ENCODE measurements at places on chromosomes 6 and 20. TPM values are rescaled to one million over a fixed set of nuclear protein-coding genes. Genes with fewer than 3 reads are reported as not detected.

The PRKN gene
- 1.3 TPM for total RNA-seq

The LPA gene
- total RNA-seq, result not detected

The ID4 gene
- total RNA-seq, result 1.3 TPM

The PDE7B gene
- total RNA-seq, result 0.21 TPM

The MPC1 gene
- total RNA-seq, result 27.5 TPM

The DLK2 gene
- 21.3 TPM for total RNA-seq

The TULP4 gene
- total RNA-seq, result 42.2 TPM

The ARFGAP1 gene
- total RNA-seq, result 44.6 TPM

The CFAP206 gene
- total RNA-seq, result 0.14 TPM

The KAT14 gene
- total RNA-seq, result 11.2 TPM

The LAMP5 gene
- total RNA-seq, result not detected

The TNXB gene
- total RNA-seq, result 0.05 TPM

The NFYA gene
- total RNA-seq, result 16.2 TPM

The SYCP2L gene
- 0.35 TPM for total RNA-seq

The BACH2 gene
- total RNA-seq, result 0.14 TPM

The CD2AP gene
- 26.6 TPM for total RNA-seq

The ZFP57 gene
- 1.3 TPM for total RNA-seq

The OOEP gene
- total RNA-seq, result not detected

The F13A1 gene
- total RNA-seq, result not detected

The GSTA2 gene
- not detected for total RNA-seq

The CDC40 gene
- total RNA-seq, result 9.7 TPM

The ALDH8A1 gene
- 0.70 TPM for total RNA-seq

The ATP6V1G2 gene
- total RNA-seq, result 0.19 TPM

The MCCD1 gene
- not detected for total RNA-seq

The GTSF1L gene
- total RNA-seq, result not detected

The SRSF3 gene
- 368 TPM for total RNA-seq

The MCHR2 gene
- total RNA-seq, result not detected

The APOM gene
- 3.9 TPM for total RNA-seq

The AKAP12 gene
- 7.0 TPM for total RNA-seq

The NKX2-4 gene
- not detected for total RNA-seq

The RAB32 gene
- 47.6 TPM for total RNA-seq

The PNLDC1 gene
- total RNA-seq, result 0.14 TPM
